ENCODE measurements at places on chromosomes 2 and 18.

GRCh38 chr2:150450765-150451164 lies 36.7 kb downstream of the RND3 start:
- no peak for DNase-seq

GRCh38 chr2:156704132-156704531 lies 268.0 kb downstream of the GPD2 start:
- no peak for DNase-seq

GRCh38 chr18:52499016-52499415 lies 159.0 kb downstream of the DCC start:
- DNase-seq, result no peak

DNA sequence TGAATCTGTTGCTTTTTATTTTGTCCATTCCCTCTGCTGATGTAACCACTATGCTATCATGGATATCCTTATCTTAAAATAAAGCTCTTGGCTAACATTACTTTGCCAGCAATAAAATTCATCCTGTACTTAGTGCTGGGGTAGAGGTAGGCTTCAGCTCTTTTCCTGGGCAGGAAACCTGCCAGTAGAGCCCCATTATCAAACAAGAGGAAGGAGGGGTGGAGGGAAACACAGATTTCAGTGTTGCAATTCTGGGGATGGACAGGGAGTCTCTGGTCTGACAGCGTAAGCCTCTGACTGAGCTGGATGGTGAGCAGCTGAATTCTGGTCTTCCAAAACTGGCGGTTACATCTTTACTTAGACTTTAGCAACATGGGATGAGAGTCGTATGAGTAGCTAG lies 47.5 kb downstream of the CASP8 start:
- DNase-seq, result no peak

- no peak for DNase-seq
Measured at GRCh38 chr2:74924463-74925265, 33.8 kb upstream of the POLE4 start.

- DNase-seq, result no peak
Measured at GRCh38 chr2:230042195-230042594, 26.5 kb downstream of the SLC16A14 start.

DNA sequence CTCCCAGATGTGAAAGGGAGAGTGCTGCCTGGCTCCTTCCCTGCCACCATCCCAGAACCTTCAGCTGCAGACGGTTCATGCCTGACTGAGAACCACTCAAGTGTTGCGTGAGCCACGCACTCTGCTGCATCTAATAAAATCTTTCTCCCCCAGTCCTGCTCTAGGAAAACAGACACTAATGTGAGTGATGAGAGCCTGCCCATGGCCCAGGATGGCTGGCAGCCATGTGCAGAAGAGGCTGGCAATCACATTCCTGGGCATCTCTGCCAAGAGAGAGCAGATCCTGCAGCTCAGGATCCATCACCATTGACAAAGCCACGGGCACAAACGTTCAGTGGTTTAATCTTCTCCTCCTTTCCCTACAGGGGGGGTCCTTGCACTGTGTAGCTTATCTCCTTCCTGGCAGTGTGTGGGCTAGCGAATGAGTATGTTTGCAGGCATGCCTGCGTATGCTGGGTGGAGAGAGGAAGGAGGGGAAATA lies 477.5 kb downstream of the SLC4A3 start:
- DNase-seq, result no peak

GRCh38 chr2:187118331-187119099 lies 269.5 kb upstream of the ZSWIM2 start:
- no peak for DNase-seq

- no peak for DNase-seq
Measured at GRCh38 chr18:24053211-24053610, 38.7 kb downstream of the TTC39C start.

DNA sequence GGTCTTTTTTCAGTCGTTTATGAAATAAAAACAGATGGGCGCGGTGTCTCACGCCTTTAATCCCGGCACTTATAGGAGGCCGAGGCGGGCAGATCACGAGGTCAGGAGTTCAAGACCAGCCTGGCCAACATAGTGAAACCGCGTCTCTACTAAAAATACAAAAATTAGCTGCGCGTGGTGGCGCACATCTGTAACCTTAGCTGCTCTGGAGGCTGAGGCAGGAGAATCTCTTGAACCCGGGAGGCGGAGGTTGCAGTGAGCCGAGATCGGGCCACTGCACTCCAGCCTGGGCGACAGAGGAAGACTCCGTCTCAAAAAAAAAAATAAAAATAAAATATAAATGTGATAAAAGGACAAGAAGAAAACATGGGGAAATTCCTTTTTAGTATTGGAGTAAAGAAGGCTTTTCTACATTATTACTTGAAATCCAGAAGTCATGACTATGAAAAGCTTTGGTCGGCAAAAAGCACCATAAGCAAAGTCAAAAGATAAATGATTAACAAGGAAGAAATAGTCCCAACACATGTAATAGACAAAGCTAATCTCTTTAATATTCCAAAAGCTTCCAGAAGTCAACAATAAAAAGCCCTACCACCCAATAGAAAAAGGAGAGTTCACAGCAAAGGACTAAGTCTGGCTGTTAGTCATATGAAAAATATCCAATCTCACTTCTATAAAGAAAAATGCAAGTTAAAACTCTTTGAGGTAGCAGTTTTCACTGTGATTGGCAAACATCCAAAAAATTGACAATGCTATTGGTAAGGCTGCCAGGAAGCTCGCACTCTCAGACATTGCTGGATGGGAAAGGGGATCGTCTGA lies 1.4 kb upstream of the FAM168B start:
- no peak for DNase-seq

- no peak for DNase-seq
Measured at GRCh38 chr2:42906111-42906556, 113.8 kb upstream of the HAAO start.

GRCh38 chr2:150485114-150485870 lies 2.2 kb downstream of the RND3 start:
- no peak for DNase-seq

DNA sequence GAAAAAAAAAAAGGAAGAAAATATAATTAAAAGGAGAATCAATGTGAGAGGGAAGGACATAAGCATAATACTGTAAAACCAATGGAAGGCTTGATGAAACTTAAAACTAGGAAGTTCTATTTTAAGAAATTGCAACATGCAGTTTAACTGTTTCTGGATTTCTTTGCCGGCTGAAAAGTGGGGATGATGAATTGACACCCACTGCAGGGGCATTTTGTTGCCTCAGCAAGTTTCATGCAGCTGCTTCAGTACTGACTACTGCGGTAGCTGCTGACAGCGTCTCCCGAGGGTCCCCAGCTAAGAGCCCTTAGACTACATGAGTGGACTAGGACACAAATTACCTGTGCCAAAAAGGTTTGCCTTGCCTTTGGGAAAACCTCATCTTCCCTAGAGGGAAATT lies 69.2 kb downstream of the B3GNT2 start:
- DNase-seq, result no peak

DNA sequence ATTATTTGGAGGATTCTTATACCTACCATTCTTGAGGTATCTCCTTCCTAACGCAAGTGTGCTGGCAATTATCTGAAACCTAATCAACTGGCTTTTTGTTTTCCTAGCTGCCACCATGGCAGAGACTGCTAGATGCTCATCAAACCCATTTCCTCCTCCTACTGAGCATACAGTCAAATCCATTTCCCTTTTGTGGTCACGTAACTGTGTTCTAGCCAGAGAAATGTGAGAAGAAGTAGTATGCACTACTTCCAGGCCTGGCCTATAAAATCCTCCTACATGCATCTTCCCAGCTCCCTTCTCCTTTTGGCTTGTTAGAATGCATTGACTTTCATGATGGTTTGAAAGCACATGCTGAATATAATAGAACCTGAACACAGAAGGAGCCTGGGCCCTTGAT lies 494.1 kb upstream of the MEIS1 start:
- no peak for DNase-seq

- no peak for DNase-seq
Measured at GRCh38 chr2:144096531-144096930, 423.4 kb downstream of the ZEB2 start.

DNA sequence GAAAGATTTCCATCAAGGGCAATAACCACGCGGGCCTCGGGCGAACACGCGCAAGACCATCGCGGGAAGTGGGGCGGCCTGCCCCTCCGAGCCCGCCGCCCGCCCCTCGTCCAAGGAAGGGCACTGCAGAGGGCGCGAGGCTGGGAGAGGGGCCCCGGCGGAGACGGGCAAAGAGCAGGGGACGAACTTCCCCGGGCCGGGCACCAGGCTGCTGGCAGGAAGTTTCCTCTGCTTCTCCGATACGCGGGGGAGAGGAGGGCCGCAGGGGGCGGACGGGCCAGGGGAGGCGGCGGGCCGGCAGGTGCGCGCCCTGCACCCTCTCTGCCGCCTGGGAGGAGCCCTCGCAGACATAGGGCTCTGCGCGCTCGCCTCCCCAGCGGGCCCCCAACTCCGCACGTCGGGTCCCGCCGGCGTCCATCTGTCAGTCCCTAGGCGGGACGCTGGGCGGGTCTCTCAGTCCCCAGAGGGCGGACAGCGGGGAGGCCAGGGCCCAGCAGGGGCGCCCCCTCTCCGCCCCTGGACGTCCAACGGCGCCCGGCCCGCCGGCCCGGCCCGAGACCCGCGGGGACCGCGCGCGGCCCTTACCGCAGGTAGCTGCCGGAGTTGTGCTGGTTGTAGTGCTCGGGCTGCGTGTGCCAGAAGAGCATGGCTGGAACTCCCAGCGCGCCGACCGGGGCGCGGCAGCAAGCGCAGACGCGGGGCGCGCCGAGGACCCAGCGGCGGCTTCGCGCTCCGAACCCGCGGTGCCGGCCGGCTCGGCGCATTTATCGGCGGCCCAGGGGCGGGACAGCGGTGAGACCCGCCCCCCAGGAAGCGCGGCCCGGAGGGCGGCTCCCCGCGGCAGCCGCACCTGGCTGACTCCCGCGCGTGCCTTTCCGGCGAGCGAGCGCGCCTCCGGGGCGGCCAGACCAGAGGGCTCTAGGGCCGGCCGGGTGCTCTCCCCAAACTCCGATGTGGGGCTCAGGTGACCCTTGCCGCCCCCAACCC lies at the start of gene TFCP2L1:
TSS of gene TFCP2L1 (minus strand) at position 740 of the 987 bp plus-strand sequence. CDS start at position 647, 93 bp downstream.
- no peak for DNase-seq

- no peak for DNase-seq
Measured at GRCh38 chr2:42974169-42974720, 181.9 kb upstream of the HAAO start.

- no peak for DNase-seq
Measured at GRCh38 chr2:46871976-46872381, 43.6 kb downstream of the MCFD2 start.

- no peak for DNase-seq
Measured at GRCh38 chr2:62447411-62447810, 58.6 kb downstream of the TMEM17 start.

DNA sequence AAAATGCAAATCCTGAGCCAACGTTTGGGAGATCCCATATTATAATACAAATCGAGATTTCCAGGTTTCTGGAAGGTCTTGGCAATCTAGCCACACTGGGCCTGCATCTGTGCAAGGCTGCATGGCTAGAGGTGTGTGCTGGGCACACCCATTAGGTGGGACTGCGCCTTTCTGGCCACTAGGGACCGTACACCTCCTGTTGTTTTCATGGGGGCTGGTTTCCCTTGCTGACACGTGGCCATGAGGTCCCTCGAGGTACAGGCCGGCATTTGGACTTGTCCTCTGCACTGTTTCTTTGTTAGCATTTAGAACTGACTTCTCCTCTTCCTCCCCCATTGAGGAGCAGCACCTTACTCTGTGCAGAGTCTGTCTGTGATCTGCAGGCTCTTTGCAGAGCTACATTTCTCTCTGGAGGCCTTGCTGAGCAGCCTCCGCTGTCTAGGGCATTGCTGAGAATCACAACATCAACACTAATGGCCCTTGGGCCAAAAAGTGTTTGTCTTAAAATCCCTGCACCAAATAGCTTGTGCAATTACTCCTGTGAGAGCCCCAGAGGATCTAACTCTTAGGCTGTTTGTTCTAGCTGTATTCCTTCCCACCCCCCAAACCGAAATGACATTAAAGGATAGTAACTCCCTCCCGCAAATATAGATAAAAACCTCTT lies 131.2 kb downstream of the NEDD4L start:
- no peak for DNase-seq

DNA sequence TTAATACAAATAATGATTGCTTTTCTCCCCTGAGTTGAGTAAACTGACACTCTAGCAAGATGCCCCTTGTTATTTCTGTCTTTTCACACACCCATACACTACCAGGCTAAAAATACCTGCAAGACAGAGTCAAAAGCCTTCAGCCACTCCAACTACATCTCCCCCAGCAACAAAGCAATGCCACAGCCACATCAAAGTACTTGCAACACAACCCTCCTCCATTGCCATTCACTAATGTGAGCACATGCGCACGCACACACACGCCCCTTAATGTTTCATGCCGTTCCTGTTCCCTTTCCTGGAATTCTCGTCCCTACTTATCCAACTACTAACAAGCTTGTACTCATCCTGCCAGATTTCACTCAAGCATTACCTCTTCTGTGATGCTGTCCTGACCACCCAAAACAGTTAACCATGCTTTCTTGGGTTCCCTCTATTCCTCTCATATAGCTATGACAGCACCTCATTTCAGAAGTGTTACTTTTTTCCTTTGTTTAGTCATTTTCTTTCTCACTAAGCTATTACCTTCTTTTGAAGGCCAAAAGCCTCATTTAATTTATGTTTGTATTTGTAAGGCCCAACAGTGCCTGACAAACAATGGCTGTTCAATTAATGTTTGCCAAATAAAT lies 29.6 kb downstream of the SLC25A12 start:
- DNase-seq, result no peak

- DNase-seq, result no peak
Measured at GRCh38 chr2:70726947-70727725, 40.9 kb downstream of the ADD2 start.

DNA sequence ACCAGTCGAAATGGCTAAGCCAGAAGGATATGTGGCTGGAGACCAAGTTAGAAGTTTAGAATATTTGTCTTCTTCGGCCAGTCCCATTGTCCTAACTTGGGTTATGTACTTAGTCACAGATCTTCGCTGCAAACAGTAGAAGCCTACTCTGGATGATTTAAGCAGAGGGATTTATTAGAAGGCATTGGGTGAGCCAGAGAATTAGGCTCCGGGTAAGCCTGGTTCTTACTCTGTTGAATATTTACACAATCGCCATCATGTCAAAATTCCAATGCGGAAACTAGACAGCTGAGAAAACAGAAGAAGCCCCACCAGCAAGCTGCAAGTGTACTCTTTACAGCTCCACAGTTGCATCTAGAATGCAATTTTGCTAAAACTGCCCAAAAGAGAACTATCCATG lies 276.6 kb downstream of the CMPK2 start:
- DNase-seq, result no peak

DNA sequence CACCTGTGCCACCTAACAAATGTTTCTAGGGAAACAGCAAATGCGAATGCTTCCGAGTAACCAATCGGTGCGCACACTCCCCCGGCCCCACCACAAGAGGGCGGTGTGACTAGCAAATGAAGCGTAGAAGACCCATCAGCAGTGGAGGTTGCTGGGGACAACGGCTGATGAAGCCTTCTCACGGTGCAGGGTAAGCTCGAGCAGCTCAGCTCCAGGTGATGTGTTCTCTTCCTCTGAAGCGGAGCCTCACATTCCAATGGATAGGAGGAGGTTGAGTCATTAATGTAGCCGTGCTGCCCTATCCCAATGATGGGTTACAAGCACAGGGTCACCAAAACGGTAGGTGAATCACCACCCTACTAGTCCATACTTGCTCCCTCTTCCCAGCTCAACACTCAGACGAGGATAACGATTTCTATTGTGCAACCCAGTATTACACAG lies 127.6 kb upstream of the TWIST2 start:
- DNase-seq, result no peak
